Fibroblast of skin of scalp (primary cell): ENCODE measurements at places on chromosomes 13 and 19.

DNA sequence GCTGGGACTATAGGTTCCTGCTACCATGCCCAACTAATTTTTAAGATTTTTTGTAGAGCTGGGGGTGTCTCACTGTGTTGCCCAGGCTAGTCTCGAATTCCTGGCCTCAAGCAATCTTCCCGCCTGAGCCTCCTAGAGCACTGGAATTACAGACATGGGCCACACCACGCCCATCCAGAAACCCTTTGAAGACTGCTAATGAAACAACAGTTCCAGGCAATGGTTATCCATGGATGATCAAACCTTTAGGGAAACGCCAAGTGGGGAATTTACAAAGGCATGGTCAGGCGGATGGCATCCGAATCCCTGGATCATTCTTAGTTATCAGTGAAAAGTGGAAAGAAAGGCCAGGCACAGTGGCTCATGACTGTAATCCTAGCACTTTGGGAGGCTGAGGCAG, 16.9 kb upstream of the DNMT1 start:
- DNase-seq = no peak

- DNase-seq = no peak
Measured at GRCh38 chr13:20462533-20462915, 63.1 kb downstream of the CRYL1 start.

DNA sequence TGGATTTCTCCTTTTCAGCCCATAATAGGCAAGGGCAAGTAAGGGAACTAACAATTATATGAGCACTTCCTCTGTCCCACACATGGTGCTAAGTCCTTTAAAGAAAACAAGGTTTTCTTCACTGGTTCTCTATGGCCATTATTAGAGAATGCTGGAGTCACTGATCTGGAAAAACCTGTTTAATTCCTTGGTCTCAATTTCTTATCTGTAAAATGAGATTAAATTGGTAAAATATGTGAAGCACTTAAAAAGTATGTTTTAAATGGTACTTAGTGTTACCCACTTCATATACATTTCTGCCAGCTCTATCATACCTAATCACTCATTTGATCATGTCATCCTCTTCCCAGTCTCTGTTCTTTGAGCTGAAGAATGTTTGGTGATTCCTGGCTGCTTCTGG, 39.4 kb downstream of the LRCH1 start:
- DNase-seq = no peak

- no peak for DNase-seq
Measured at GRCh38 chr19:40810160-40810559, 11.2 kb downstream of the EGLN2 start.

DNA sequence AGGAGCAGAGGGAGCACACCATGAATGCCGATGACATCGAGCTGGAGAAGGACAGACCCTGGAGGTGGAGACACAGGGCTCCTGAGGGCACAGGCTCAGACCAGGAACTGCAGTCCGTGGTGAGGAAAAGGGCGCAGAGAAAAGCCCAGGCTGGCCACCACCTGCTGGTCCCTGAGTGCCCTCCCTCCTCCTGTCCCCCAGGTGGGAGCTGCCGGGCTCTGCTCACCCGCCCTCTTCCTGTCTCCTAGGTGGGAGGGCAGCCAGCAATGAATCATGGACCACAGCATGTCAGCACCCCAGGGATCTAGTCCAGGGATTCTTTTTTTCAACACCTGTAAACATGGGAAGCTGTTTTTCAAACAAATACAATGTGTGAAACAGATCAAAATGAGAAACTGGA, 94.6 kb upstream of the ARHGEF7 start:
- DNase-seq = no peak

DNA sequence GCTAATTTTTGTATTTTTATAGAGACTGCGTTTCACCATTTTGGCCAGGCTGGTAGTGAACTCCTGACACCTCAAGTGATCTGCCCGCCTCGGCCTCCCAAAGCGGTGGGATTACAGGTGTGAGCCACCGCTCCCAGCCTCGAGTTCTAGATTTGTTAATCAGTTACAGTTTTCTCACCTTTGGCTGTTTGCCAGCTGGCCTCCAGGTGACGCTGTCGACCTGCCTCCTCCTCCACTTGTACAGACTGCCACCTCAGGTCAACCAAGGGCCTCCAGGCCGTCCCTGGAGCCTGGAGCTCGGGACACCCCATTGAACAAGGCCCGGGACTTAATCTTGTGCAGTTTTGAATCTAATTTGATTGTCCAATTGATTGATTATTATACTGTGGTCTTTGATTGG, 45.5 kb downstream of the IER2 start:
- DNase-seq = no peak

- no peak for DNase-seq
Measured at GRCh38 chr13:58542530-58542929, 911.0 kb downstream of the PCDH17 start.

DNA sequence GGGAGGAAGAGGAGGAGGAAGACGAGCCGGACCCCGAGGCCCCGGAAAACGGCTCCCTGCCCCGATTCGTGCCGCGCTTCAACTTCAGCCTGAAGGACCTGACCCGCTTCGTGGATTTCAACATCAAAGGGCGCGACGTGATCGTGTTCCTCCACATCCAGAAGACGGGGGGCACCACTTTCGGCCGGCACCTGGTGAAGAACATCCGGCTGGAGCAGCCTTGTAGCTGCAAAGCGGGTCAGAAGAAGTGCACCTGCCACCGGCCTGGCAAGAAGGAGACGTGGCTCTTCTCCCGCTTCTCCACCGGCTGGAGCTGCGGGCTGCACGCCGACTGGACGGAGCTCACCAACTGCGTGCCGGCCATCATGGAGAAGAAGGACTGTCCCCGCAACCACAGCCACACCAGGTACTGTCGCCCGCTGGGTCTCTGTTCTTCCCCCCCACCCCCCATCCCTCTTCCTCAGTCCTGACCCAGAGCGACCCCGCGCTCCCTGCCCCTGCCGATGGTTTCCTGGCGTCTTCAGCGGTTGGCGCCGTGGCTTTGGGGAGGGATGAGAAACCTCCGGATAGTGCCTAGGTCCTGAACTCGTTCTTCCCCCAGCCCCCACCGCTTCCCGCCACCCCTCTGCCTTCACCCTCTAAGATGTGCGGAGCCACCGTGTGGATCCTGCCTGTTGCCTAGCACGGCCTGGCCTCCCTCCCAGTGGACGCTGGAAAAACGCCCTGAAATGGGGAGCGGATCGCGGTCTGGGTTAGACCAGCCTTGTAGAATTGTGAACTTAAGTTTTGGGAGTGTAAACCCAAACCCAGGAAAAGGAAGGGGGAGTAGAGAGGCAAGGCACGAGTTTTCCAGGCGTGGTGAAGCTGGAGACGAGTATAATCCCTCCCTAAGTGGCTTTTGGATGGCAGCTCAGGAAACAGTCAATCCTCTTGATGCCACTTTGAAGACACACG, 1.5 kb downstream of the HS6ST3 start:
- no peak for DNase-seq

DNA sequence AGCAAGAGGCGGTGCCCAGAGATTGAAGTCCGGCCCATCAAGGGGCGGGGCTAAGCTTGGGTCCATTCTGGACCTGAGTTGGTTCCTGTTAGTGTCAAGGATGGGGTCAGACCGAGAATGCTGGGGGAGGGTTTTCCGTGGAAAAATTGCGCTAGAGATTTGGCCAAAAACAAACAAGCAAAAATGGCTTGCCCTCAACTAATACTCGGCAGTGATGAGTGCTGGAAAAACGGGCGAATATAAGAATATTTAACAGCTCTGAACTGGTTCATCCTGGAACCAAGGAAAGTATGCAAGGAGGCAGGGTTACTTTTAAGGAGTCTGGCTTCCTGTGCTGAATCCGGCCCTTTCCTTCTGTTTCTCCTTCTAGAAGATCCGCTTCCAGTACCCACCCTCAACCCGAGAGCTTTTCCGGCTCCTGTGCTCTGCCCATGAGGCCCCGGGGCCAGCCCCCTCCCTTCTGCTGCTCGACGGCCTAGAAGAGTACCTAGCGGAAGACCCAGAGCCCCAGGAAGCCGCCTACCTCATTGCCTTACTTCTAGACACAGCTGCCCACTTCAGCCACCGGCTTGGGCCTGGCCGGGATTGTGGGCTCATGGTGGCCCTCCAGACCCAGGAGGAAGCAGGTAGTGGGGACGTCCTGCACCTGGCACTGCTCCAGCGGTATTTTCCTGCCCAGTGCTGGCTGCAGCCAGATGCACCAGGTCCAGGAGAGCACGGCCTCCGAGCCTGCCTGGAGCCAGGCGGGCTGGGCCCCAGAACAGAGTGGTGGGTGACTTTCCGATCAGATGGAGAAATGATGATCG, 880 bp downstream of the SWSAP1 start:
- DNase-seq = no peak

DNA sequence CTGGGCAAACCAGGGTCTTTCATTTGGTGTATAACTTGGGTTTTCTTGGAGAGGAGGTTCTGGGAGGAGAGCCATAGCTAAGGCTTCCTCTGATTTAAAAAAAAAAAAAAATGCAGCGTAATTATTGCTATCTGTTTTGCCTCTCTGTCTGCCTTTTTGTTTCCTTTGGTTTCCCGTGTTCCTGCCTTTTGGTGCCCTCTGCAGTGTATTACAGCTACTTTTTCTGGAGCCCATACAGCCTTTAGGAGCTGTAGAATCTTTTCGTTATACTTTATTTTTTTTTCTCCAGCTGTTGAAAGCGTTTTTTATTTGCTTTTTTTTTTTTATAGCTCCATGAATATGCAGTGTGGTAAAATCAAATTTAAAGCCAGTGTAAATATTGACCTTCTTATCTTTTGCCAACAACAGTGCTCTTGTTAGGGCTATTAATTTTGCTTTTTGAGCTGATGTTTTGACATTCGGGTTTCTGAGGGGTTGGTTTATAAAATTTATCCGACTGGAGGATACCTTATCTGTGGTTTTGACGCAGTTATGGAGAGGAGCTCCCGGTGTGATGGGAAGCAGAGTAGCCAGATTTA, 38.1 kb downstream of the ZNF493 start:
- DNase-seq = no peak

DNA sequence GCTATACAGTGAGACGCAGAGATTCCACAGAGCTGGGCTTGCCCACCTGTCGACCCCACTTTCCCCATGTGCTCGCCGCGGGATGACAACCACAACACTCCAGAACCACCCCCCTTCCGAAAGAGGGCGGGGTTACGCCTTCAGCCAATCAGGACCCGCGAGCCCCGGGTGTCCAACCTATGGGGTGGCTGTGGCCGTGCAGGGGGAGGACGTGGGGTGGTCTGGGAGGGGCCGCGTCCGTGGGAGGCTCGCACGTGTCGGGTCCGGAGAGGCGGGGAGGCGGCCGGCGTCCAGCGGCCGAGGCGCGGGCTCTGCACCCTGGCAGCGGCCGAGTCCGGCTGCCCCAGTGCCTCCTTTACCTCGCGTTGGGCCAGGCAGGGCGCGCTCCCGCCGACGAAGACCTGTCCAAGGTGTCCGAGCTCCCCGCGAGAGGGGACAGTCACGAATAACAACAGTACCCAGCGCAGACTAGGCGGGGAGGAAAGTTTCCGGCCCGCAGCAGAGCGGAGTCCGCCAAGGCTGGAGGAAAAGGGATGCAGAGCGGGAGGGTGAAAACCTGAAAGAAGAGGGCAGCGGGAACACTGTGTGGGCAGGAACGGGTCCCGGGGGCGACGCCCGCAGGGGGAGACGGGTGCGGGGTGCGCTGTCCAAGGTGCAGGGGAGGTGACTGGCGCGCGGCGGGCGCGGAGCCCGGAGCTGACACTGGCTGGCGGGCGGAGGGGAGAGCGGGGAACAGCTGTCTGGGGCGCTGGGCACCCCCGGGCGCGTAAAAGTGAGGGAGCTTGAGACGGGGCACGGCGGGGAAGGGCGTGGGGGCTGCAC, 911 bp downstream of the ENOX1 start:
- peak; percentile 75 for DNase-seq

DNA sequence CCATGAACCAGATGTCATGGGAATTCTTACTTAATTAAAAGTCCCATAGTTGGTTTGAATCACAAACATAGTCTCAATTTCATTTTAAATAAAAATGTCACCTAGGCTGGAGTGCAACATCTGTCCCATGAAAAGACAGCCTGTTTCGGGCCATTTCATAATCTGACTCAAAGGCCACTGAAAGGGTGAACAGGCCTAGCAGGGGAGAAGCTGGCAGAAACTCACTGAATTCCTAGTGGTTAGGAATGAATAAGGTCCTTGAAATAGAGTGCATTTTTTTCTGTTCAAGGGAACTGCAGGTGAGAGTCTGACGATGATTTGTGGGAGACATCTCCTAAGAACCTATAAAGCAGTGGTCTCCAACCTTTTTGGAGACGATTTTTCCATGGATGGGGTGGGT, 44.0 kb upstream of the PCCA start:
- no peak for DNase-seq

GRCh38 chr19:49546825-49547565, 19.2 kb downstream of the RCN3 start:
- peak; percentile 87 for DNase-seq

DNA sequence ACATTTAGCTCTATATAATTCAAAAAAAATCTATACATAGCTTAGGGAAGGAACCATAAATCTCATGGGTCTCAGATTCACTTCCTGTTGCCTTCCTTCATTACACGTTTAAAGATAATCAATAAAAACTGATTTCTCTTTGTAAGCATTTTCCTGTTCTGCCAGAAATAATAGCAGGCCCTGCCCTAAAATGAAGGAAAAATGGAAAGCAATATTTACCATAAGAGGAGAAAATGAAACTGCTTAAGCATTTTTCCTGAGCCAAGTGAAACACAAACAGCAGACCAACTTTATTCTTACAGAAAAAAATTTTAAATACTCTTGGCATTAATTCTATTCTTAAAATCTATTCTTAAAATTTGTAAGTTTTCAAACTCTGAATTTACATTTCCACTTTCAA, 4.0 kb downstream of the LHFPL6 start:
- no peak for DNase-seq

GRCh38 chr19:47020132-47020805, 632 bp downstream of the NPAS1 start:
- DNase-seq = no peak

- DNase-seq = peak; percentile 80
Measured at GRCh38 chr13:37475966-37476365, 122.6 kb downstream of the POSTN start.

DNA sequence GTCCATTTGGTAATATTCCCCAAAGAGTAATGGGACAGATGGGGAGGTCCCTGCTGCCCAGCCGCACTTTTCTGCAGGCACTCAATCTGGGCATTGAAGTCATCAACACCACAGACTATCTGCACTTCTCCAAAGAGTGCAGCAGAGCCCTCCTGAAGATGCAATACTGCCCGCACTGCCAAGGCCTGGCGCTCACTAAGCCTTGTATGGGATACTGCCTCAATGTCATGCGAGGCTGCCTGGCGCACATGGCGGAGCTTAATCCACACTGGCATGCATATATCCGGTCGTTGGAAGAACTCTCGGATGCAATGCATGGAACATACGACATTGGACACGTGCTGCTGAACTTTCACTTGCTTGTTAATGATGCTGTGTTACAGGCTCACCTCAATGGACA, 295.0 kb downstream of the GPC5 start:
- no peak for DNase-seq

DNA sequence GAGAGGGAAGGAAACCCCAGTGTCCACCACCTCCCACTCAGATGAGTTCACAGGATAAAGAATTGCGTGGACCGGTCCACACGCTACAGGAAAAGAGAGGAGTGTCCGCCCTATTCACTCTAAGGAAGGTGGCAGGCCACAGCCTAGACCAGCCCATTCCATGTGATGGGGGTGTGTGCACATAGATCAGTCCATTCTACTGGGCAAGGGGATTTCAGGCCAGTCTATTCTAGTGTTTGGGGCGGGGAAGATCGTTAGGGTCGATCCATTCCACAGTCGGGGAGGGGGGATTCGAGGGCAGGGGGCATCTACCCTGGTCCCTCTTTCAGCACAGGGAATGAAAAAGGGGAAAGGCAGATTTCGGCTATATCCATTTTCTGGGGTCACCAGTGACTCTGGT, 7.8 kb downstream of the FIZ1 start:
- DNase-seq = no peak
